ENCODE measurements at places on chromosomes 4 and X. TPM values are rescaled to one million over a fixed set of nuclear protein-coding genes. Genes with fewer than 3 reads are reported as not detected.

- no peak for DNase-seq
Observed at GRCh38 chr4:123399627-123400358, 3.2 kb downstream of the SPRY1 start.

DNA sequence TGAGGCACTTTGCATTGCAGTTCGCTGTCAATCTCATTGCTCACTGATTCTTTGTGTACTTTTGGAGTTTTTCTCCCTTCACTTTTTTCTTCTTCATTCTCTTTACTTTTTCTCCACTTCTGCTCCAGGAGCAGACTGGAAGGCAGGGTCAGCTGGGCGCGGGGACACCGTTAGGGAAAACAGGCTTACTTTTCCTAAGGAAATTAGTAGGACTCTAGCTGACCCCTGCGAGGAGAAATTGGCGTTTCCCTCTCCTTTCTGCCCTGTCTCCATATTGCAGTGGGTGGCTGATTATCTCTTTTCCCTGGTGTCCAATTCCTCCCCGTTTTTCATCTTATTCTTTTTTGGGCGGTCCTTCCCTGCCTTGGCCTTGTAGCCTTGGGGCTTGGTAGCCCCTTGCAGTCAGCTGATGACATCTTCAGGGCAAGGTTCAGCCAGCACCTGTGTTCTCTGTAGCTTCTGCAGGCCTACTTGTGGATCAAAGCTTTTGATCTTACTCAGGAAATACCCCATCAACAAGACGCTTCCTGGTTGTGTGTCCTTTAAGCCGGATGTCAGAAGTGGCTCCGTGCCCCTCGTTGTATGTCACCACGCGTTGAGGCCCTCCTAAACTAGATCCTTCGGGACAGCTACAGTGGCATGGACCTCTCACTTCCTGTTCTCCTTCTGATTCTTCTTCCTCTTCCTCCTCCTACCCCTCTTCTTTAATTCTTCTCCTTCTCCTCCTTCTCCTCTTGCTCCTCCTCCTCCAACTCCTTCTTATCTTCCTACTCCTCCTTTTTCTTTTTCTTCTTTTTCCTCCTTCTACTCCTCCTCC is 36.1 kb downstream of the NBDY start:
- peak; percentile 47 for DNase-seq

Gene CC2D2A
- not detected for total RNA-seq

Gene GRIA2
- not detected for total RNA-seq

- DNase-seq = no peak
Observed at GRCh38 chr4:83692028-83692427, 156.1 kb downstream of the GPAT3 start.

GRCh38 chr4:38904090-38904666 is 36.6 kb downstream of the FAM114A1 start:
- no peak for DNase-seq

Gene RNF150
- total RNA-seq = not detected

- no peak for DNase-seq
Observed at GRCh38 chrX:43581888-43582539, 74.1 kb upstream of the MAOA start.

Gene ABCG2
- 4.4 TPM for total RNA-seq

DNA sequence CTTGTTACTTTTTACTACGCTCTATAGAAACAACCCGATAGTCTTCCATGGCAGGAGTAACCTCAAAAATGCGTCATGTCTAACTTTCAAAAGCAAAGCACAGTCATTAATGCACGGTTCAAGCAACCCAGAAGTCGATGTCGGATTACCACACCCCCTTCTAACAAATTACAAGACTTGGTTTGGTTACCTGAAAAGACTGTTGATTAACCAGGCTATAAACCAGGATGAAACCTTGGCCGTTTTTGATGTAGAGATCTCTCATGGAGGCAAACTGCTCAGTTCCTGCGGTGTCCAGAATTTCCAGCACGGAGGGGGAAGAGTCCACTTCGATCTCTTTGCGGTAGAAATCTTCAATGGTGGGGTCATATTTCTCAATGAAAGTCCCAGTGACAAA is 2.4 kb downstream of the RAP2C start:
- peak; percentile 47 for DNase-seq

Gene FRG1
- total RNA-seq = 66.2 TPM

Gene PALLD
- 1.5 TPM for total RNA-seq
